ENCODE measurements at places on chromosomes 3 and 15. TPM values are rescaled to one million over a fixed set of nuclear protein-coding genes. Genes with fewer than 3 reads are reported as not detected.

ALDH1L1 gene
- total RNA-seq, result 2.9 TPM

DPPA4 gene
- not detected for total RNA-seq

PLSCR2 gene
- total RNA-seq, result 0.18 TPM

LMAN1L gene
- not detected for total RNA-seq

SNX33 gene
- total RNA-seq, result 20.0 TPM

SH3BP5 gene
- 16.1 TPM for total RNA-seq

GABRA5 gene
- not detected for total RNA-seq

CRTAP gene
- 251 TPM for total RNA-seq

CGNL1 gene
- total RNA-seq, result not detected

PROK2 gene
- total RNA-seq, result not detected

ASB14 gene
- not detected for total RNA-seq

LPP gene
- total RNA-seq, result 26.2 TPM

ESYT3 gene
- 0.58 TPM for total RNA-seq

SLC6A1 gene
- not detected for total RNA-seq

FOXB1 gene
- not detected for total RNA-seq

SAMD7 gene
- total RNA-seq, result not detected

GRK7 gene
- not detected for total RNA-seq

ACVR2B gene
- total RNA-seq, result 0.29 TPM

IL16 gene
- total RNA-seq, result under 0.01 TPM

CALML4 gene
- total RNA-seq, result 4.6 TPM

NR2E3 gene
- 0.18 TPM for total RNA-seq

PLXND1 gene
- 50.2 TPM for total RNA-seq

TMCO5A gene
- not detected for total RNA-seq

KIF15 gene
- total RNA-seq, result 8.9 TPM

SLC28A2 gene
- not detected for total RNA-seq

IL17RD gene
- 4.6 TPM for total RNA-seq

COX5A gene
- total RNA-seq, result 151 TPM

ATP10A gene
- total RNA-seq, result not detected

PRSS50 gene
- total RNA-seq, result not detected

MYL3 gene
- not detected for total RNA-seq

RBP2 gene
- not detected for total RNA-seq

POLG gene
- total RNA-seq, result 111 TPM
